ENCODE measurements at places on chromosomes 13 and 19. TPM values are rescaled to one million over a fixed set of nuclear protein-coding genes. Genes with fewer than 3 reads are reported as not detected.

- DNase-seq: no peak
Observed at GRCh38 chr13:27296496-27296895, 25.9 kb downstream of the RASL11A start.

DNA sequence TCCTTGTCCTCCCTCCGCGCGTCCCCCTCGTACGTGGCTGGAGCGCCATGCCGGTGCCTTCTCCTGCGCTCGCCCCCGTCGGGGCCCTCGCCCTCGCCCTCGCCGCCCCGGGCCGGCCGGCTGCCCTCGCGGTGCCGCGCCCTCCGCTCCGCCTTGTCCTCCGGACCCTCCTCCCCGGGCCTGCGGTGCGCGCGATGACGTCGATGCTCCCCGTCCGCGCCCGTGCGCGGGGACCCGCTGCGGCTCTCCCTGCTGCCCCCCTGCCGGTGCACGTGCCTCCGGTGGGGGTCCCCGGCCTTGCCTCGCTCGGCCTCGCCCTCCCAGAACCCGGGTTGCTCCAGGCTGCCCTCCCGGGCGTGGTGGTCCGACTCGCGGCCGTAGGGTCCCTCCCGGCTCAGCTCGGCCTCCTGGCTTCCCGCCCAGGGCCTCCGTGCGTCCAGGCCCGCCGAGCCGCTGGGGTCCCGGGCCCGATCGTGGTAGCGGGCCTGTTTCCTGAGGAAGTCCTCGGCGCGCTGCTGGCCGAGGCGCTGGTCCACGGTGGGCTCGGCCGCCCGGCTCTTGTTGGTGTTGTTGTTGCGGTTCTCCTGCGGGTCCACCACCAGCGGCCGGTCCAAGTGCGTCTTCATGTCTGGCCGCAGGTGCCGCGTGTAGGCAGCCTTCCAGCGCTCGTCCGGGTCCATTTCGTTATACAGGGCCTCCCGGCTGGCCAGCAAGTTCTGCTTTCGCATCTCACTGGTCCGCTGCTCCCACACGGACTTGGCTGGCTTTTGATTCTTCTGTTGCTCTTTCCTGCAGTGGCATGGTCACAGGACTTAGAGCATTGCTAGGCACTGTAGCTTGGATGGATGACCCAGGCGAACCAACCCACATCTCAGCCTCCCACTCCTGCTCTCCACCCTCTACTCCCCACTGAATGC lies 148.6 kb downstream of the IER2 start:
- no peak for DNase-seq

DNA sequence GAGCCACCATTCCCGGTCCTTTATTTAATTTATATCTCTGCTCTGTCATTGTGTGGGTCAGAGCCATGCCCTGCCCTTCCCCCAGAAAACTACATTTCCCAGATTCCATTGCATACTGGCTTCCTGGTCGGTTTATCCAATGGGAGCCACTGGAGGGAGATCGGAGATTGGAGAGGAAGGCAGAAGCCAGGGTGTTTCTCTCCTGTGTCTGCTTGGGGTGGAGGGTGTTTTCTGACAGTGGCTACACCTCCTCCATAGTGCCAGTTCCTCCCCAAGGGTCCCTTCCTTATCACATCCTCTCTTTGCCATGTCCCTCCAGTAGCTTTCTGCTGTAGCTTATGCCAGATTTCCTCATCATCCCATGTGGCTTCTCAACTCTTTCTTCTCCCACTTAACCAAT lies 19.0 kb downstream of the OLFM2 start:
- DNase-seq: no peak

Gene SLAIN1
- 3.8 TPM for total RNA-seq

DNA sequence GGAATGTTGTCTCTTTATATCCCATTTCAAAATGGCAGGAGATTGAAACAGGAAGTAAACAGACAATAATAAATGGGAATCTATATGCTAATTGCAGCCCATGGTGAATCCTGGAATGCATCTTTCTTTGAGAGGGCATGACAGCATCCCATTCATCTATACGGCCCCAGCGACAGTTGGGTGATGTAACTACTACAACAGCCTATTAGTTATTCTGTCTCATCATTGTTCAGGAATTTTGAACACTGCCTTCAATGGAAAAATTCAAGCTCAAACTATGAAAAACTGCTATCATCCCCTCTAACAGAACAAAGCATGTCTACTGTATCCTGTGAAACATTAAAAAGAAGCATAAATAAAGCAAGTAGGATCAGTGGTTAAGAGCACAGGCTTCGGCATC lies 262.1 kb downstream of the DCT start:
- no peak for DNase-seq

GRCh38 chr13:111361046-111361872 lies 40.8 kb downstream of the TEX29 start:
- peak; percentile 46 for DNase-seq

- DNase-seq: no peak
Observed at GRCh38 chr19:4814625-4815425, 16.7 kb downstream of the TICAM1 start.

DNA sequence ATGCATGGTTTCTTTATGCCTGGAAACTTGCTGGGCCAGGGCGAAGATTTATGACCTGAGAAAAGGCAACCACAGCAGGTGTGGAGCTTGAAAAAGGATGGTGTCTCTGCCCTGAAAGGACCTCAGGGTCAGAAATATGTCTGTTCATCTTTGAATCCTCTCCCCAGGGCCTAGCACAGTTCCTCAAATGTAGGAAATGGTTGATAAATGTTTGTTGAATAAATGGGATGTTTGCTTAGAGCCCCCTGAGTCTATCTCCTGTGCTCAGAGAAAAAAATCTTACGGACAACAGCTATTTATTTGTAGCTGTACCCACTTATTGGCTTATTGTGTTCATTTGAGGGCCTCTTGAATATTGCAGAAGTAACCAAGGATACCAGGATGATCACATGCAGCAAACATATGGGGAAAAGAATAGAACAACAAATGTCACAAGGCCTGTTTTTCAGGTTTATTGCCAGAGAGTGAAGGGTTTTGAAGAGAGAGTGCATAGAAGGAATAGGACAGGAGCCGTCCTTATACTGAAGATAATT lies 114.5 kb downstream of the KLF5 start:
- no peak for DNase-seq

- peak; percentile 94 for DNase-seq
Observed at GRCh38 chr19:13053761-13054625, 48.7 kb downstream of the LYL1 start.

DNA sequence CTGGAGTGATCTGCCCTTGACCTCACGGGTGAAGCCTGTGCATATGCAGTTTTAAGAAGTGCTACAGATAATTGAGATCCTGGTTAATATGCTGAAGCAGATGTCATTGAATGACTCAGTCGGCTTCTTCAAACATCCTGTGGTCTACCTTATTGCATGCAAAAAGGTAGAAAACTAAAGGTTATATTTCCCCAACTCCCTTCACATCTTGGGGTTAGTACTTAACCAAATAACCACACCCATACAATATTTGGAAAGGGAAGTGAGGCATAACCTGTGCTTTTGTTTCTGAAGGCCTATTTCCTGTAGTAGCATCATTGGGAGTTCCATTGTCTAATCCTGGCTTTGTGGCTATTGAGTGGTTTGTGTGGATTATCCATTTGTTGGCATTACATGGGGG lies 58.3 kb downstream of the RAP2A start:
- no peak for DNase-seq

GRCh38 chr19:1967087-1967608 lies 26.2 kb downstream of the CSNK1G2 start:
- no peak for DNase-seq

GRCh38 chr13:55816976-55817601 lies 1323.6 kb upstream of the PRR20A start:
- DNase-seq: no peak

GRCh38 chr19:49889687-49890348 lies 6.9 kb downstream of the IL4I1 start:
- peak; percentile 90 for DNase-seq

GRCh38 chr13:78598966-78599644 lies 4.2 kb downstream of the POU4F1 start:
- DNase-seq: no peak

DNA sequence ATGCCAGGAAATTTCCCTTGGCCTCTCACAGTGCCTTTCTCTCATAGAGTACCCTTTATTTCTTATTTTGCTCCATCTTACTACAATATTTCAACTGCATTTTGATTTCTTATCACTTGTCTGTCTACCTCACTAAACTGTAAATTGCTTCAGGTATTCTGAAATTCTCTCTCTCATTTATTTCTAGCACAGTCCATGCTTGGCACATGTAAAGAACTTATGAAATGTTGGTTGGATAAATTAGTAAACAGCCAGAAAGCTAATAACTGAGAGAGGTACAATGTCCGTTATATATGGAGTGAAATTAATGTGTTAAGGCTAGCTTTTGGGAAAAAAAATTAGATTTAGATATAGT lies 138.3 kb upstream of the RFC3 start:
- no peak for DNase-seq

DNA sequence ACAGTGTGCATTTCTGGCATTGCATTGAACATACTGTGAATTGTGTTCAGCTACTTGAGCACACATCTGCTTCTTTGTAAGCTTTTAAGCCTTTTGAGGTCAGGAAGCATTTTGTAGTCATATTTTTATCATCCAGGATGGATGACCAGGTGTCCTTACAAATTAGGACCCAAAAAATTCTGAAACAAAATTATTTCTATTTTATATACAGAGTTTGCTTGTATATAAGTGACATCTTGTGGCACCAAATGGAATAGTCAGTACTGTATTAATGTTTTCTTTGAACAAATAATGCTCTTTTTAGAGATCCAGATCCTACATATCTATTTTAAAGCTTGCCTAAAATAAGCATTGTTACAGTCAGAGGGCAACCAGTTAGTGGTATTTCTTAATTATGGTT lies 9.5 kb upstream of the SUPT20H start:
- DNase-seq: no peak

GRCh38 chr19:10000171-10000826 lies 10.0 kb downstream of the COL5A3 start:
- DNase-seq: no peak

Gene TEX26
- total RNA-seq: not detected

DNA sequence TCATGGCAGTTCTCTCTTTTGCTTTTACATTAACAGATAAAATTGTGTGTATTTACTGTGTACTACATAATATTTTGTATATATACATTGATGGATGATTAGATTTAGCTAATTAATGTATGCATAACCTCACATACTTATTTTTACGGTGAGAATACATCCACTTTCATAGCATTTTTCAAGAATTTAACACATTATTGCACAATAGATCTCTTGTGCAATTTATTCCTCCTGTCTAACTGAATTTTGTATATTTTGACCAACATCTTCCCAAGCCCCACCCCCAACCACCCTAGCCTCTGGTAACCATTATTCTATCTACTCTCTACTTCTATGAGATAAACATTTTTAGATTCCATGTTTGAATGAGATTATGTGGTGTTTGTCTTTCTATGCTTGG lies 194.7 kb downstream of the RBM26 start:
- DNase-seq: no peak

DNA sequence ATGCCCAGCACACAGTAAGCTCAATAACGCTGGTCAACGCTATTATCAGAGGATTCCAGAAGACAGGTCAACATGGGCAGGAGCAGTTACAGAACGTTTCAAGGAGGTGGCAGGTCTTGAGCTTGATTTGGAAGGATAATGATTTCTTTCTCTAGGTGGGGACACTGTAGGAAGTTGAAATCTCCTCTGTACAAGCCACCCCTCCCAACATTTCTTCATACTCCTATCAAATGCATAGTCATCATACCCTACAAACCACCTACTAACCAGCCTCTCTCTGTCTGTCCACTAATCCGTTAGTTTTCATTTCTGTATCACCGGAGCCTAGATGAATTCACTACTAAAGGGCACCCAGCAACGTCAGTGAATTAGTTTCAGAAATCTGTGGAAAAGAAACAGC lies 1.3 kb downstream of the ATP7B start:
- DNase-seq: no peak

DNA sequence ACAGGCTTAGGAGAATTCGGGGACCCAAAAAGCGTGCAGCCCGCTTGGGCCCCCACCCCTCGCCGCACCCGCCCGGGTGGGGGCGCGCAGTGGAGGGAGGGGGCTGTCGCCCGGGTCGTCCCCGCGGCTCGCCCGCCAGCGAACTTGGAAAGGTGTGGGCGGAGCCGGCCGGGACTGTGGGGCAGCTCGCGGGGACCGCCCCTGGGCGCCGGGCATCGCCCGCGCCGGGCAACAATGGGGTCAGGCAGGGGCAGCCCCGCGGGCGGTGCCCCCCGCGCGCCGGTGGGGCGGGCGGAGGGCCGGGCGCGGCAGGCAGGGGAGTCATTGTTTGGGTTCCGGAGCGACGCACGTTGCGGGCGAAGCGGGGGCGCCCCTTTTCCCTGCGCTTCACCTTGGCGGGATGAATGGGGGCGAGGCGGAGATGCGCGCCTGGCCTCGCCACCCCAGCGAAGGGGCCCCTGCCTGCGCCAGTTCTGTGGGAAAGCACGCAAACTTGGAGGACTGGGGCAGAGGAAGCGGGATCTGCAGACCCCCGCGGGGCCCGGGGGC lies 647 bp upstream of the KLF12 start:
- peak; percentile 80 for DNase-seq

GRCh38 chr19:13691569-13692435 lies 72.5 kb upstream of the MRI1 start:
- DNase-seq: no peak

GRCh38 chr13:32590266-32590665 lies 4.0 kb downstream of the PDS5B start:
- no peak for DNase-seq

GRCh38 chr19:38812009-38812840 lies 520 bp downstream of the LGALS4 start:
- DNase-seq: no peak

- no peak for DNase-seq
Observed at GRCh38 chr19:37991841-37992248, 84.8 kb downstream of the SIPA1L3 start.

Gene LILRB2
- 2.8 TPM for total RNA-seq

Gene PLPP2
- 0.81 TPM for total RNA-seq

Gene LGI4
- total RNA-seq: 8.1 TPM

Gene CCL25
- total RNA-seq: not detected

DNA sequence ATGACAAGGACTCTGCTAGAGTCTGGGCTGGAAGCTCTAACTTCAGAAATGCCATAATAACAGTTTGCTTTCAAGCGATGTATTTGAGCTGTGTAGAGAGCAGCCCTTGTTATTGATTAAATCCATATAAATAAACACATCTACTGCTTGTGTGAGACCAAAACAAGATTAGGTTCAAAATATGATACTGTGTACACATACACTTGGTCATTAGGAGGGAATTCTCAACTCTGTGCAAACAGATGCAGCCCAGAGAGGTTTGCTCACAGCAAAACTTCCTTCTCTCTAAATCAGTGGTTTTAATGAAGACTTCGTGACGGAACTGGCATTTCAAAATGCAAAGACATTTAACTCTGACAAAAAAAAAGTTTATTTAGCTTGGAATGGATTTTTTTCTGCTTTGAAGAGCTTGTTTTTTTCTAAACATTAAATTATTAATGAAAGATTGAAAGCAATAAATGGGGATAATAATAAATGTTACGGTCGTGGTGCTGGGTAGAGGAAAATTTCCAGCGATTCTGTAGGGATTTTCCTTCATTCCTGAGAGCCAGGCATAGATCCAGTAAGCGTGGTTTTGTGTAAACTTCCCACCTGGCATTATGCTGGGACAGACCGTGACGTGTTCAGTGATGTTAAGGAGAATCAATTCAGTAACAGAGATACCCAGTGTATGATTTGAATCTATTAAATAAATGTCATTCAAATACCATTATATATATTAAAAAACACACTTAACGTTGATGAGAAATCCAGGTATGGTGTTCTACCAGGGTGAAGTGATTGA lies 213.7 kb downstream of the TEX29 start:
- no peak for DNase-seq

Gene SLC1A6
- total RNA-seq: not detected

Gene CD22
- total RNA-seq: 0.70 TPM

GRCh38 chr13:74325106-74325505 lies 190.9 kb upstream of the KLF12 start:
- no peak for DNase-seq

Measured in cardiac septum (tissue), 1 donor.